ENCODE measurements at places on chromosomes 12 and 14.

DNA sequence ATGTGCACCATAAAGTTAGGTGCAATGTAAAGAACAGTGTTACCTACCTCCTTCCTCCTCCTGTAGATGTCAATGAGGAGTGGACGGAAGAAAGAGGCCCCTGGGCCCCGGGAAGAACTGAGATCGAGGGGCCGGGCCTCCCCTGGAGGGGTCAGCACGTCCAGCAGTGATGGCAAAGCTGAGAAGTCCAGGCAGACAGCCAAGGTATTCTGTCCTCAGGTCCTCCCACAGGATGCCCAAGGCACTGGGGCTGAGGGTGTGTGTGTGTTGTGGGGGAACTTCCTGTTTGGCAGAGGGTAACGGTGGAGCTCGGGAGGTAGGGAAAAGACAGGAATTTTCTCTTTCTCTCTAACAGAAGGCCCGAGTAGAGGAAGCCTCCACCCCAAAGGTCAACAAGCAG, 6.4 kb downstream of the ATN1 start:
- DNase-seq: no peak

GRCh38 chr12:47066278-47067025, 13.0 kb upstream of the PCED1B start:
- DNase-seq: no peak

DNA sequence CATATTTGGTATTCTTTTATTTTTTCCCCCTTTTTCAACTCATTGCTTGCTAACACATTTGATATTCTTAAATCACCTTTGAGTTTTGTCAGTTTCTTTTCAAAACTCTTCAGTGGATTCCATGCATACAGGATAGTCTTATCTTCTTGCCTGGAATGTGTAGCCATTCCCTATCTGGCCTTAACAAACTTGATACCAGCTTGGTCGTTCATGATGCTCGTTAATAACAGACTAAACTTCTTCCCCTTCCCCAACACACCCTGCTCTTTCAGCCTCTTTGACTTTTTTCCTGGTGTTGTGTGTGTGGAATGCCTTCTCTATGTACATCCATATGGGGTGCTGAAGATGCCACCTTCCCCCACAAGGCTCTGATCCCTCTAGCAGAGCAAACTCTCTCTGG, 17.7 kb upstream of the CALM1 start:
- no peak for DNase-seq

DNA sequence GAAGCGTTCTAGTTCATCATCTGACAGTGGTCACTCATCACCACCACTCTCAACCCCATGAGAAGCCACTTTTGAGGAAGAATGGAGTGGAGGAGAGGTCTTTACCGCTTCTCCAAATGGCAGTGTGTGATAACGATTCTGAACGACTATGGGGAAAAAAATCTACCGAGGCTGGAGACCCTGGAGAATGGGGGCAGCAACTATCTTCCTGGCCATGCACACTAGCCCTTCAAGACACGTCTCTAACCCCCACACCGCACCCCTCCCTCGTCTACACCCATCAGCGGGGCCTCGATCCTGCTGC, 365 bp downstream of the ING4 start:
- DNase-seq: no peak

GRCh38 chr12:113052326-113052725, 4.2 kb upstream of the DTX1 start:
- DNase-seq: no peak

DNA sequence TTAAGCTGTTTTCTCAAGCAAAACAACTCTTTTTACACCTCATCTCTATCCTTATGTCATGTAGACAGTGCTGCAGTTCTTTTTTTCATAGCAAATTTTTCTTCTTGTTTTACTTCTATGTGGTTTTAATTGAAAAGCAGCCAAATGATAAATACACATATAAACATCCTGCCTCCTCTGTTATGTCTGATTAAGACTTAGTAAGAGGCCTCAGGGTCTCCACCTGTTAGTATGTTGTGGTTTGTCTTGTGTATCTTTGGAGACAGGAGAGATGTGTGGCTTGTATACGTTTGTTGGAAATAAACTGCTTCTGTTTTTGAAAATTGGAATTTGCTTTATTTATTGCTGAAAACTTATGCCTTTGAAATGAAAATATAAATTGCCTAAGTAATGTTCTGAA, 32.0 kb downstream of the PEX5 start:
- DNase-seq: no peak

DNA sequence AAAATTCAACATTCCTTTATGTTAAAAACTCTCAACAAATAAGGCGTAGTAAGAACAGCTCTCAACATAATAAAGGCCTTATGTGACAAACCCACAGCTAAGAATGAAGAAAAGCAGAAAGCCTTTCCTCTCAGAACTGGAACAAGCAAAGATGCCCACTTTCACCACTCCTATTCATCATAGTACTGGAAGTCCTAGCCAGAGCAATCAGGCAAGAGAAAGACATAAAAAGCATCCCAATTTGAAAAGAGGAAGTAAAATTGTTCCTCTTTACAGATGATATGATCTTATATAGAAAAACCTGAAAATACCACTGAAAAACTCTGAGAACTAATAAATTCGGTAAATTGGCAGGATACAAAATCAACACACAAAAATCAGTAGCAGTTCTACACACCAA, 52.1 kb downstream of the STON2 start:
- DNase-seq: no peak

- no peak for DNase-seq
These were observed 167.1 kb downstream of the PIK3C2G start for GRCh38 chr12:18428416-18428815.

GRCh38 chr14:55605793-55606192, 25.8 kb downstream of the KTN1 start:
- no peak for DNase-seq

DNA sequence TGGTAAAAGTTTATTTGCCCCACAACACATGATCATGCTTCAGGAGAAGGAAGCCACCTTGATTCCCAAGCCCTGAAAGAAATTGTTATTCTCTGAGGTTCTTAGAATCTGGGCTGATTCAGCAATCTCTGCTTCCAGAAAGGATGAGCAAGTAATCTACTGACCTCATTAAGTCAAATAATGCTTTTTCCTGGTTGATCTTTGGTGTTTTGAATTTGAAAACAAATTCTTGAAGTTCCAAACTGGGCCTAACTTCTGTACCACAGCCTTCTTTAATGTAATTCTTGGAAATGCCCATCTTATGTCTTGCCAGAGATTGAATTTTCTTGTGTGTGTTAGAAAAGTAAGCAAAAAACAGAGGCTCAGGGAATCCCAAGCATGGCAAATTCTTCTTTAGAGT, 319.2 kb upstream of the DDHD1 start:
- DNase-seq: no peak

All from stimulated activated CD8-positive, alpha-beta memory T cell treated with anti-CD3 and anti-CD28 coated beads, Interleukin-15, amount 100 ng/mL, for 48 hours (primary cell).